ENCODE measurements at places on chromosomes 4 and X.

- no peak for DNase-seq
These were observed 170.2 kb upstream of the ETNPPL start for GRCh38 chr4:108933046-108933445.

DNA sequence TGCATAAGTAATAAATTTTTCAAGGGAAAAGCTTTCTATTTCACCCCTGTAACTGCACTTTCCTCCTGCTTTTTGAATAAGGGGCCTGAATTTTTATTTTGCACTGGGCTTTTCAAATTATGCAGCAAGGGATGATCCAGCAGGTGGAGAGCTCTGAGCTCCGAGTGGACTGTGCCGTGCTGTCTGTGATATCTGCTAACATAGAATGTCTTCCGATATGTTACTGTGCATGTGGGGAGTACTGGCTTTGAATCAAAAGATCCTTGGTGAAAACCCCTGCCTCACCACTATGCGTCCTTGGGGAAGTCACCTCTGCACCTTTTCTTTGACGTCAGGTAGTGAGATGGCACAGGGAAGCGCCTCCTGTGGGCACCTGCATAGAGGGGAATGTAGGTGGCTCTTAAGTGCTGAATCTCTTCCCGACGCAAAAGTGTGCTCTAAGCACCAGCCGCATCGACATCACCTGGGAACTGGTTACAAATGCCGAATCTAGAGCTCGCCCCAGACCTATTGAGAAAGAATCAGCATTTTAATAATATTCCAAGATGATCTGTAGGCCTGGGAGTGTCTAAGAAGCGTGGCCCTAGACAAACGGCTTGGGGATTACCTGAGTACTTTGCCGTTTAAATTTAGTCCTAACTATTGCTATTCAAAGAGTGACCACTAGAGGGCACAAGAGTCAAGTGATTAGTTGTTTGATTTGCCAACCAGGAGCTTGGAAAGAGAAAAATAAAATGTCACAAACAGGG is 19.2 kb upstream of the WFS1 start:
- peak; percentile 58 for DNase-seq

GRCh38 chrX:103148075-103148474 is 55.1 kb upstream of the NXF3 start:
- no peak for DNase-seq

DNA sequence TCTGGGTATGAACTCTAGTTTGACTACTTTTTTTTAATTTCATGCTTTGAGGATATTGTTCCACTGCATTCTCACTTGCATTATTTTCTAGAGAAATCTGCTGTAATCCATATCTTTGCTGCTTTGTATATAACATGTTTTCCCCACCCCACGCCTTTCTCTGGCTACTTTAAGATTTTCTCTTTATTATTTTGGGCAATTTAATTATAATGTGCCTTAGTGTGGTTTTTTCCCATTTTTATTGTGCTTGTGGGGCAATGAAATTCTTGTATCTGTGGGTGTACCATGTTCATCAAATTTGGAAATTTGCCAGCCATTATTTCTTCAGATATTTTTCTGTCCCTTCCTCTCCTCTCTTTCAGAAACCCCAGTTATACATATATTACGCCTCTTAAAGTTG is 15.1 kb upstream of the PPP2R2C start:
- no peak for DNase-seq

GRCh38 chr4:89026542-89026941 is 30.4 kb downstream of the FAM13A start:
- no peak for DNase-seq

- DNase-seq, result no peak
These were observed 57.7 kb downstream of the C4orf33 start for GRCh38 chr4:129153700-129154099.

DNA sequence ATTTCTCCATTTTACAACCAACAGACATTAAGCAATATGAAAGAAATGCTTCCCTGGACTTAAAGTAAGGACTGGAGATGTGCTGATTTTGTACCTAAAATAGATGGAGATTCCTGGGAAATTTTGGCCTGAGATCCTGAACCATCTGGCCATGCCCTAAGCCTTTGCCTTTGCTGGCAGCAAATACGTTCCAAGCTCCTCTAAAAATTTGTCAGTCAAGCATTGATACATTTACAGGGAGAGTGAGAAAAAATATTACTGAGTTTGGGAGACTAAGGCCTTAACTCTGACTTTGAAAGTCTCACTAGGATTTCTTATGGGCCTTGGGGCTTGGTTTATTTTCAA is 63.9 kb downstream of the FHDC1 start:
- no peak for DNase-seq

DNA sequence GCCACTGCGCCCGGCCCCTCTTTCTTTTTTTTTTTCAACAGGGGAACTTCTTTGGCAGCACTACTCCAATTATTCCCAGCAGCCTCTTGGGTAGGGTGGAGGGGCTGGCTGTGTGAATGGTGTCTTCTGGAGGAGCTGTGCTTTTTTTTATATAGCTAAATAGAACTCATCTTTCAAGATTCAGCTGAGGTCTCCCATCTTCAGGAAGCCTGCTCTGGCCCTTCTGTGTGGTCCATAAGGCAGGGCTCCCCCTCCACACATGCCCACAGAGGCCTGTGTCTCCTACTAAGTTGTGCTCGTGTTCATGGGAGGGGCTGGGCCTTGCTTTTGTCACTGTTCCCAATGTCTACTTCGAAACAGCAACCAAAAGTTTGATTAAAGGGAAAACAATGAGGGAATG is 116.8 kb downstream of the AFAP1 start:
- DNase-seq, result no peak
